ENCODE measurements at places on chromosomes 16 and 17.

DNA sequence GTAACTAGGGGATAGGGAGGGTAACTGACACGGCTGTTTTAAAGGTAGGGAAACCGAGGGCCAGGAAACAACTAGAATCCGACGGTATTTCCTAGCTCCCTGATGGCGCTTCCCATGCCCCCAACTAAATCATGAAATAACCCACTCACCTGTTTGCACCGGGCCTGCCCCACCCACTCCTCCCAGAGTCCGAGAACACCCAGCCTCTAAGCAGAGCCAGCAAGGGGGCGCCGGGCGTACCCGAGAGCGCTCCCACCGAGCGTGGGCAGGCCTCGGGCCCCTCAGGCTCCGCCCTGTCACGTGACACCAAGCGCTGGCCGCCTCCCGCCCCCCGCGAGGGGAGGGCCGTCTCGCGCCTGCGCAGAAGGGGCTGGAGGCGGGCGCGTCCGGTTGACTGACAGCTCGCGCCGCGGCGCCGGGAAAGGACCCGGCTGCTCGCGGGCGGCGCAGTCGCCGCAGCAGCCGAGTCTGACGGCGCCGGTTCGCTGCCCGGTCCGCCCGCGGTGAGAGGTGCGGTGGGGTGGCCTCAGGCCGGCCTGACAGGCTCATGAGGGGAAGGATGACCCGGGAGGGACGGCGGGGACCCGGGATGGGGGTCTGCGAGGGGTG, at the start of gene KIAA0513:
KIAA0513 (plus strand) TSS at position 447 of the 609 bp plus-strand sequence. CDS start 39,277 bp downstream, outside the sequence.
- peak; percentile 97 for DNase-seq

GRCh38 chr16:56995136-56995805, 5.9 kb downstream of the NLRC5 start:
- DNase-seq, result no peak

DNA sequence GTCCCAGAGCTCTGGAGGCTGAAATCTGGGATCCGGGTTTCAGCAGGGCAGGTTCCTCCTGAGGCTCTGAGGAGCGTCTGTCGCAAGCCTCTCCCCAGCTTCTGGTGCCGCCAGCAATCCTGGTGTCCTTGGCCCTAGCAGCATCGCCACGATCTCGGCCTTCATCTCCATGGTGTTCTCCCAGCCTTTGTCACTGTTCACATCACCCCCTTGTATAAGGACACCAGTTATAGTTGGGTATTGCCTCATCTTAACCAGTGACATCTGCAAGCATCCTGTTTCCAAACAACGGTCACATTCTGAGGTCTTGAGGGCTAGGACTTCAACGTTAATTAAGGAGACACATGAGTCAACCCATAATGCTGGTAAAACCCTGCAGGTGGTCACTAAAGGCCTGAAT, 2.8 kb upstream of the PPP1R27 start:
- DNase-seq, result no peak

- DNase-seq, result no peak
Observed at GRCh38 chr17:57556977-57557376, 188.1 kb downstream of the CCDC182 start.

- no peak for DNase-seq
Observed at GRCh38 chr16:80932708-80933095, 74.0 kb downstream of the CMC2 start.

GRCh38 chr16:35195173-35195863, 1735.9 kb downstream of the TP53TG3F start:
- DNase-seq, result no peak

GRCh38 chr17:82657926-82658325, 9.7 kb upstream of the WDR45B start:
- DNase-seq, result no peak

GRCh38 chr16:71380831-71381230, 22.3 kb downstream of the CALB2 start:
- DNase-seq, result no peak

All from stimulated activated CD4-positive, alpha-beta T cell treated with anti-CD3 and anti-CD28 coated beads, Interleukin-2, amount 100 ng/mL, for 48 hours (primary cell).